Astrocyte of the spinal cord (primary cell): ENCODE measurements at places on chromosomes 13 and 19.

GRCh38 chr13:111139452-111139851 is 24.3 kb downstream of the ARHGEF7 start:
- no peak for DNase-seq

- no peak for DNase-seq
Measured at GRCh38 chr19:29564574-29565005, 38.8 kb downstream of the VSTM2B start.

DNA sequence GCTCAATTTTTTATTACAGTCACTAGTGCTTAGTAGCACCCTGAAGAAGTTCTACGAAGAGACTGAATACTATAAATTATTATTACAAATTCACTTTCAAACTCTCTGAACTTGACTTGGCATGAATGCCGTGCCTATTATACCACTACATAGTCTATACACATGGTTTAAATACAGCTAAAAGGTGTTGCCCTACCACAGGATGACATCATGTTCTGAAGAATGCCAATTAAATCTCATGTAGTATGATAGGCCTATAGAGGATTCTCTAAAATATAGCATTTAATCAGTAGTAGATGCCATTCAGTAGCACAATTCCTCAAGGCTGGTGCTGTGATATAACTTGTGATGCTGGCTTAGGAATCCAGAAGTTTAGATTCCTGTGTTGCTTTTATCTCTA is 16.7 kb upstream of the POSTN start:
- no peak for DNase-seq

- DNase-seq: peak; percentile 67
Measured at GRCh38 chr13:47463726-47464125, 537.3 kb downstream of the SUCLA2 start.

DNA sequence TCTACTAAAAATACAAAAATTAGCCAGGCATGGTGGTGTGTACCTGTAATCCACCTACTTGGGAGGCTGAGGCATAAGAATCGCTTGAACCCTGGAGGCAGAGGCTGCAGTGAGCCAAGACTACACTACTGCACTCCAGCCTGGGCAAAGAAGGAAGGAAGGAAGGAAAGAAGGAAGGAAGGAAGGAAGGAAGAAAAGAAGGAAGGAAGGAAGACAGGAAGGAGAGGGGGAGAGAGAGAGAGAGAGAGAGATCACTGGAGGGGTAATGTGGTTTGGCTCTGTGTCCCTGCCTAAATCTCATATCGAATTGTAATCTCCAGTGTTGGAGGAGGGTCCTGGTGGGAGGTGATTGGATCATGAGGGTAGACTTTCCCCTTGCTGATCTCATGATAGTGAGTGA is 165.5 kb downstream of the KCTD15 start:
- no peak for DNase-seq

GRCh38 chr19:38061294-38061693 is 154.3 kb downstream of the SIPA1L3 start:
- DNase-seq: peak; percentile 73

DNA sequence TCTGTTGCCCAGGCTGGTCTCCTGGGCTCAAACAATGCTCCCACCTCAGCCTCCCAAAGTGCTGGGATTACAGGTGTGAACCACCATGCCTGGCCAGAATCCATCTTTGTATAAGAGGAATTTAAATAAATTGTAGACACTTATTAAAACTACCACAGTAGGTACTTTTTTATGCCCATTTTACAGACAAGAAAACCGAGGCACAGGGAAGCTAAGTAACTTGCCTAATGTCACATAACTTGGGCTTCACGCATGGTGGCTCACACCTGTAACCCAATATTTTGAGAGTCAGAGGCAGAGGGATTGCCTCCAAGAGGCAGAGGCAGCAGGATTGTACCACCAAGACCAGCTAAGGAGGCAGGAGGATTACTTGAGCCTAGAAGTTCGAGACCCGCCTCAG is 22.7 kb upstream of the CALM3 start:
- DNase-seq: no peak

DNA sequence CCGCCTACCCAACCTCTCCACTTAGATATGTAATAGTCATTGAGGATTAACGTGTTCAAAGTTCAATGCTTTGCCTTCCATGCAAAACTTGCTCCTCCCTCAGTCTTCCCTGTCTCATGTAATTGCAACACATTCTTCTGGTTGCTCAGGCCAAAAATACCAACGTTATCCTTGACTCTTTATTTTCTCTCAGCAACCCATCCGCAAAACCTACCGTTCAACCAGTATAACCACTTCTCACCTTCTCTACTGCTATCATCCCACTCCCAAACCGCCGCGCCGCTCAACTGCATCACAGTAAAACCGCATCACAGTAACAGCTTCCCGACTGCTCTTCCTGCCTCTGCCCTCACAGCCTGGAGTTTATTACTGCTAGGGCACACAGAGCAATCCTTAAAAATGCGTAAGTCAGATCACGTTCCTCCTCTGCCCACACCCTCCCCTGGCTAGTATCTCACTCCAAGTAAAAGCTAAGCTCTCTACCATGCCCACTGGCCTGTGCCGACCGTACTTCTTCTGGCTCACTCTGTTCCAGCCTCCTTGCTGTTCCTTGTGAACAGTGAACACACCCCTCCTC is 8.2 kb downstream of the MTIF3 start:
- DNase-seq: no peak

DNA sequence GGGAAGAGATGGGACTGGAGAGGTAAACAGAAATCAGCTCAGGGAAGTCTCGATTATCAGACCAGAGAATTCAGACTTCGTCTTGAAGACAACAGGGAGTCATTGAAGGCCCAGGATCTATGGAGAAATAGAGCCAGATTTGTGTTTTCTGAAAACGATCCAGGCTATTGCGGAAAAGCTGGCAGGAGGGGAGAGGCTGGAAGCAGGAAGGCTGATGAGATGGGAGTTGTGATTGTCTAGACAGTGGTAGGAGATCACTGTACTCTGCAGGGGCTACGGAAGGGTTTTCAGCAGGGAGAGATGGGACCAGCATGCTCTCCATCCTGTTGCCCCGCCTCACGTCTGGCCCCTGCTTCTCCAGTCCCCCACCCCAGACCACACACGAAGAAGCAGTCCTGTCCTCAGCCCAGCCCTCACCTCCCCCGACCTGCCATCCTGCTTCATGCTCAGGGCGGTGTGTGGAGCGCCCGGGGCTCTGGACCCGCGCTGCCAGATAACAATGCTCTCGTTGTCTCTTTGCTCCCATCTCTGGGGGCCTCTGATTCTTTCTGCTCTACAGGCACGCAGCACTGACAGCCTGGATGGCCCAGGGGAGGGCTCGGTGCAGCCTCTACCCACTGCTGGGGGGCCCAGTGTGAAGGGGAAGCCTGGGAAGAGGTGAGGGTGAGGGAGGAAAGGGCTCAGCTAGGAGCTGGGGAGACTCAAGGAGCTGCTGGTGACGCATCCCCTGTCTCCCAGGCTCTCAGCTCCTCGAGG is 1.9 kb downstream of the ARHGAP33 start:
- DNase-seq: no peak

GRCh38 chr19:29751932-29752331 is 36.9 kb upstream of the C19orf12 start:
- DNase-seq: no peak

- no peak for DNase-seq
Measured at GRCh38 chr19:33389421-33390100, 16.1 kb downstream of the CEBPG start.

GRCh38 chr19:31390711-31391110 is 41.5 kb upstream of the TSHZ3 start:
- no peak for DNase-seq

DNA sequence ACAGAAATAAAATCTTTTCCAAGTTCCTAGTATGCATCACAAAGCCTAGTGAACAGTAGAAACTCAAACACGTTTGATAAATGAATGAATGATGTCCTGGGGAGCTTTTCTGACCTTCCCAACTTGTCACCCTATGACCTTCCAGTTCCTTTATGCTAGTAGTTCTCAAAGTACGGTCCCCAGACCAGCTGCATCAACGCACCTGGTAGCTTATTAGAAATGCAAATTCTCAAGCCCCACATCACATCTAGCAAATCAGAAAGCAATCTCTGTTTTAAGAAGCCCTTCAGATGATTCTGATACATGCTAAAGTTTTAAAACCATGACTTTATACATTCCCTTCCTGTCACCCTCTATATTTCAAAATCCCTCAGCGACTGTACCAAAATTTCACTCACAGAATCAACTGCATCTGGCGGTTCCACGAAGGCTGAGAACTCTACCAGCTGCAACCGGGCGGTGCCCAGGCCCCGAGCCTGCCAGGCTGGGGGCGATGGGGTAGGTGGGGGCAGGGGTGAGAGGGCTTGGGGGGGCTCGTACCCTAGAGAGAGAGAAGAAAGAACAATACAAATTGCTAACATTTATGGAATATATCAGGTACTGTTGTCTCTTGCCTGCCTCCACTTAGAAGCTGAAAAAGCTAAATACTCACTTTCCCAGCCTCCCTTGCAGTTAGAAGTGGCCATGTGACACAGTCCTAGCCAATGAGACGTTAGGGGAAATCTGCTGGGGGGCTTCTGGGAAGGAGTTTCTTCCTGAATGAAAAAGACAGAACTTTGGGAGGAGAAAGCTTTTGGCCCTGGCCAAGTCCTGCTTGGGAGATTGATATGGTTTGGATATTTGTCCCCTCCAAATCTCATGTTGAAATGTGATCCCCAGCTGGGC is 13.3 kb downstream of the CD37 start:
- no peak for DNase-seq

GRCh38 chr19:39299404-39299803 is 3.2 kb downstream of the IFNL1 start:
- DNase-seq: no peak

GRCh38 chr13:110472904-110473563 is 88.5 kb downstream of the RAB20 start:
- no peak for DNase-seq

DNA sequence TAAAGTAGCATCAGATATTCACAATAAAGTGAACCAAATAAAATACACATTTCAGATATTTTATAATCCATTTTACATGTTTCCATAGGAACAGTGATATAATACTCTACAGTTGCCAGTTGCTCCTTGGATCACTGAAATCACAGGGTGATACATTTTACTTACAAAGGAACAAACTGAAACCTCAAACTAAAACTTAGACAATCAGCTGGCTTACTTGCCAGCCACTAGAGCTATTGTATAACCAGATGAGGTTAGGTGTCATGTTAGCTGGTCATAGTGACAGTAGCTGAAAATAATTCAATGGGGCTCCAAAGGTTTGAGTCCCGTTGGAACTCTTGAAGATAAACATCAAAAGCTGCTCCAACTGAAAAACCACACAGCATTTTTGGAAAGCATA is 274.6 kb downstream of the ITGBL1 start:
- no peak for DNase-seq

DNA sequence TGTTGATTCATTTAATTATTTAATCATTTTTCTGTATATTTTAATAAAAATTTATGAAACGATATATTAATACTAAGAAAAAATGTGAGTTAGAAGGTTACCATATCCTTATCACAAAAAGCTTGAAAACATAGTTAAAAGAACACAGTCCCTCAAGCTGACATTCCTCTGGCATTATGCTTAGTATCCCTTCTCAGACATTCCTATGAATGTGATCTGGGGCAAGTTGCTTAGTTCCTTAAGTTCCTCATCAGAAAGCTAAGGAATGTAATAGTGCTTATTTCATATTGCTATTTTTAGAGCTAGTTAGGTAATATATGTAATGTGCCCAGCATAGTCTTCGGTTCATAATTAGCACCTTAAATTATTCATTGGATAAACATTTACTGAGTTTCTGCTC is 122.8 kb downstream of the MTUS2 start:
- DNase-seq: no peak

DNA sequence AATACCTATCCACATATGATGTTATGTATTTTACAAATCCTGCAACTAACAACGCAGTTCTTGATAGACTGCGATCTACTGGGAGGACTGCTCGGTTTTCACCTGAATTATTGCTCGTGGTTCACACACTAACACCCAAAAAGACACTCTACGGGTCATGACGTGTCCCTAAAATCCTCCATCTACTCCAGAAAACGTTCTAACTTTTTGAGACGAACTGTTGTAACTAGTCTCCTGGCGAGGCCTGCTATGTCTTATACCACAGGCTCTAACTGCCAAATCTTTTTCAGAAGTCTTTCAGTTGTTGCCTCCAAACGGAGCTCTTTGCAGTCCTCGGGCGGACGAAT is 108.2 kb downstream of the KCNRG start:
- DNase-seq: no peak

GRCh38 chr13:44244288-44244687 is 129.3 kb upstream of the SERP2 start:
- DNase-seq: peak; percentile 90

GRCh38 chr19:7864690-7865074 is 9.5 kb downstream of the PRR36 start:
- no peak for DNase-seq

DNA sequence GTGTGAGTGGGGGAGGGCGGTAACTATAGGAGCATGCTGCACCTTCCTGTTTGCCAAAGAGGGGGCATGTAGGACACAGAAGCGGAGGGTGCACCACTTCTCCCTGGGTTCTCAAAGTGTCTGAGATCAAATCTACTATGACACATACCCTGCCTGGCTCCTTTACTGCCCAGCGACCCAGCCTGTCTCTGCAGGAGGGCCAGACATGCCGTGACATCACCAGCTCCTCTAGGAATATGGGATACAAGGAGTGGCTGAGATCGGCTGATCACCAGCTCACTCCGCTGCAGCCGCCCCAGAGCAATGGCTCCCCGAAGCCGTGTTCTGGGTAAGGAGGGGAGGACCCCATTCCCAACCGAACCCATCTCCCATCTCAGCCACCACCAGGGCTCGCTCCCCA is 16.4 kb upstream of the IGFL1 start:
- DNase-seq: no peak

- no peak for DNase-seq
Measured at GRCh38 chr13:35347679-35348205, 128.7 kb downstream of the MAB21L1 start.

GRCh38 chr19:19615086-19615485 is 3.4 kb downstream of the PBX4 start:
- DNase-seq: no peak

DNA sequence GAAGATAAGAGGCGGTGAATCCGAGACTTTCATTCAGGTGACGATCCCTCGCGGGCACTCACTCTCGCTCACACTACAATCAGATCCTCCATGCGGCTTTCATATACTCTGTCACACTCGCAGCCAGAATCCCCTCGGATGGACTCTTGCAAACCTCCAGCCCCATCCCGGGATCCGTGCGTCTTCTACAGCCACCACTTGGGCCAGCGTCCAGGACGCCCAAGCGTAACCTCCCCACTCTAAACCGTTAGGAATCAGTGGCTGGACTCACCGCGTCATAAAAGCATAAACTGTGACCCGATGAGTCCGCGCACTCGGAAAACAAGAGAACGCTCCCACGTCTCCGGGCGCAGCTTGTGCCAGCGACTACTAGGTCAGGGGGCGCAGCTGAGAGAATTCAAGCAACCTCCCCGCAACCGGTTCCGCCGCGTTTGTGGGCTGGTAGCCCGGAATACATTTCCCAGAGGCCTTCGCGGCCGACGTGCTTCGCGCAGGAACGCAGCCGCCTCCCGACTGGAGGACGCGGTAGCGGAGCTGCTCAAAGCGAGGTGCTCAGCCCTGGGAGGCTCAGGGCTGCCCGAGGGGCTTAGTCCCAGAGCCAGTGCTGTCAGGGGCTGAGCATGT is 27.6 kb downstream of the ZNF607 start:
- DNase-seq: peak; percentile 86
